ENCODE measurements at places on chromosomes 2 and 18. TPM values are rescaled to one million over a fixed set of nuclear protein-coding genes. Genes with fewer than 3 reads are reported as not detected.

Gene ADAM23
- 5.5 TPM for total RNA-seq

Gene LRATD1
- total RNA-seq, result 1.3 TPM

Gene ELP2
- total RNA-seq, result 38.7 TPM

Gene IGFBP2
- 38.7 TPM for total RNA-seq

Gene GKN2
- total RNA-seq, result not detected
